WTC11 (cell line): ENCODE measurements at places on chromosomes 7 and 10. TPM values are rescaled to one million over a fixed set of nuclear protein-coding genes. Genes with fewer than 3 reads are reported as not detected.

DNA sequence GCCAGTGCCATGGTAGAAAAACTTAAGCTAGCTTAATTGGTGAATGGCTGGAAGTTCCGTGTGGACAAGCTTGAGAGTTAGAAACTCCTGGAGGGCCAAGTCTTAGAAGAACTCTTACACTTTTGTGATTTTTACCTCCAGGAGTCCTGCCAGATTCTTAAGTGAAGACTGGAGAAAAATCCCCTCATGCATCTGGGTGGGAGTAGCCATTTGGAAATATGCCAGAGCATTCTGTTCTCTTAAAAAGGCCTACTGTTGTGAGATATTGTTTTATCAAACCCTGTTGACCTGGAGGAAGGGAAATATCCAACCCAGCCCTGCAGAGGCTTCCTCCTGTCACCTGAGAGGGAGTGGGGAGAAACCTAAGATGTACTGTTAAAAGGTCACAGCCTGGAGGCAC is 17.6 kb upstream of the MCM10 start:
- no peak overlapping the region for H3K27ac ChIP-seq
- no peaks in the 10 kb centered on the region; the same call in 1 of the 2 replicates for H3K27me3 ChIP-seq
- no peak for DNase-seq

DNA sequence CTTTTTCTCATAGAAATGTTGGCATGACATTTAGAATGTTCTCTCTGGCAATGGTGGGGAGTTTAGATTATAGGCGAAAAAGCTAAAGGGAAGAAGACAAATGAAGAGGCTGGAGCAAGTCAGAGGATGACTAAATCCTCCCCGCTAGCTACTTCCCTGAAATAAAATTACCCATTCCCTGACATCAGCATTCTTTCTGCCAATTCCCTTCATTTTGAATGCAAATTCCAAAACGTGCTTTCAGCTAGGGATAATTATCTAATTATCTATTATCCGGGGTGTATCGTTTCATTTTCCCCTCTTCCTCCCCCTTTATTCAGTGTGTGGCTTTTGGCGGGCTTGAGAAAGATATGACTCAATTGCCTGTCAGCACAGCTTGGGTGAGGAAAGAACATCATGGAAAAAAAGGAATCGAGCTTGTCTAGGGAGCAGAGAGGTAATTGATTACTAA is 672.3 kb downstream of the TNS3 start:
- no peaks in the 10 kb centered on the region; the same call in 1 of the 2 replicates for H3K27me3 ChIP-seq
- no peak for DNase-seq
- no peaks in the 10 kb centered on the region; the same call in 1 of the 2 replicates for H3K4me1 ChIP-seq
- H3K4me3 ChIP-seq: no peak overlapping the region
- no peaks in the 10 kb centered on the region for H3K36me3 ChIP-seq

- H3K4me1 ChIP-seq: peaks cover 13% of the 10 kb centered on the region
- H3K36me3 ChIP-seq: no peaks in the 10 kb centered on the region; the same call in 1 of the 2 replicates
- no peak overlapping the region for H3K4me3 ChIP-seq
- DNase-seq: no peak
- no peaks in the 10 kb centered on the region for H3K27me3 ChIP-seq
- no peak overlapping the region for H3K27ac ChIP-seq
Observed at GRCh38 chr7:30332549-30332948, 48.2 kb downstream of the ZNRF2 start.

DNA sequence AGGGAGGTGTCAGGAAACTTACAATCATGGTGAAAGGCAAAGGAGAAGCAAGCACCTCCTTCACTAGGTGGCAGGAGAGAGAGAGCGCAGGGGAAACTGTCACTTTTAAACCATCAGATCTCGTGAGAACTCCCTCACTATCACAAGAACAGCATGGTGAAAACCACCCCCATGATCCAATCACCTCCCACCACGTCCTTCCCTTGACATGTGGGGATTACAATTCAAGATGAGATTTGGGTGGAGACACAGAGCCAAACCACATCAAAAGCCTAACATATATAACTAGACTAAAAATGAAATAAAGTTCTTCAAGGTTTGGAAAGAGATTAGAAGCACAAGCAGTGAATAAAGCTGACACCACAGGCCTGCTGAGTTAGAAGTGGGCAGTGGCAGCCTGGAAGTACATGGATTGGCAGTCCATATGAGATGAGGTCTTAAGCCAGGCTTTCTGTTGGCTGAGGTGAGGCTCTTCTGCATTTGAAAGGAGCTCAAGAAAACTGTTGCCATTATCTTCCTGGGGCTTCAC is 96.4 kb upstream of the MDFIC start:
- H3K27ac ChIP-seq: peak overlapping the region; percentile 91
- no peaks in the 10 kb centered on the region for H3K27me3 ChIP-seq
- DNase-seq: peak; percentile 29
- H3K36me3 ChIP-seq: peaks cover 16% of the 10 kb centered on the region

UTF1 gene
- total RNA-seq: 140 to 196 TPM (median 143 TPM) in 3 replicates

DNA sequence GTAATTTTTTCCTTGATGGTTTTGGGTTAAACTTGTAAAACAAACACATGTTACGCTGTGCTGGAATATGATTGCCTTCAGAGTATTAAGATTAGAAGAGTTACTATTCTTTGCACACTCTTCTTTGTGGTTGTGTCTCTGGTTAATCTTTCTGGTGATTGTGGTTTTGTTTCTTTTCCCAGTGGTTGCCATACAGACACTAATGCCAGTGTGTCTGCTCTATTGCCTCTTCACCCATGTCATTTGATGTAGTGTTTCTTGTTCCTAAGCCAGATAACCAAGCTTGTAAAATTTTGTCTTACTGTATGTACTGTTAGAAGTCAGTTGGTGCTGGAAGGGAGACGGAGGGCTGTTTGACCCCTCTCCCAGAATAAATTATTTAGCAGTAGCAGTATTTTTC is 124.8 kb downstream of the PHTF2 start:
- no peak overlapping the region for H3K27ac ChIP-seq
- no peak for DNase-seq
- no peaks in the 10 kb centered on the region for H3K27me3 ChIP-seq
- no peaks in the 10 kb centered on the region for H3K4me1 ChIP-seq

- DNase-seq: no peak
- no peak overlapping the region for H3K4me3 ChIP-seq
- H3K36me3 ChIP-seq: no peaks in the 10 kb centered on the region
- no peak overlapping the region for H3K27ac ChIP-seq
- H3K4me1 ChIP-seq: peaks cover 7% of the 10 kb centered on the region
Observed at GRCh38 chr7:538764-539685, 19.4 kb upstream of the PDGFA start.

DHX32 gene
- total RNA-seq: 22.7 to 28.0 TPM (median 25.6 TPM) in 3 replicates

- no peaks in the 10 kb centered on the region for H3K36me3 ChIP-seq
- no peaks in the 10 kb centered on the region for H3K27me3 ChIP-seq
- no peaks in the 10 kb centered on the region; the same call in 1 of the 2 replicates for H3K4me1 ChIP-seq
- no peak overlapping the region for H3K4me3 ChIP-seq
Observed at GRCh38 chr7:11252011-11252607, 278.4 kb downstream of the PHF14 start.

GRCh38 chr10:75276069-75276872 is 40.5 kb upstream of the COMTD1 start:
- no peak overlapping the region for H3K27ac ChIP-seq
- peaks cover 6% of the 10 kb centered on the region for H3K27me3 ChIP-seq
- no peak overlapping the region for H3K4me3 ChIP-seq
- peak; percentile 27 for DNase-seq

GRCh38 chr10:65931291-65932070 is 994.4 kb upstream of the LRRTM3 start:
- no peaks in the 10 kb centered on the region for H3K27me3 ChIP-seq
- H3K27ac ChIP-seq: peak overlapping the region; percentile 8; the same call in 1 of the 2 replicates
- peaks cover 14% of the 10 kb centered on the region for H3K4me1 ChIP-seq

DNA sequence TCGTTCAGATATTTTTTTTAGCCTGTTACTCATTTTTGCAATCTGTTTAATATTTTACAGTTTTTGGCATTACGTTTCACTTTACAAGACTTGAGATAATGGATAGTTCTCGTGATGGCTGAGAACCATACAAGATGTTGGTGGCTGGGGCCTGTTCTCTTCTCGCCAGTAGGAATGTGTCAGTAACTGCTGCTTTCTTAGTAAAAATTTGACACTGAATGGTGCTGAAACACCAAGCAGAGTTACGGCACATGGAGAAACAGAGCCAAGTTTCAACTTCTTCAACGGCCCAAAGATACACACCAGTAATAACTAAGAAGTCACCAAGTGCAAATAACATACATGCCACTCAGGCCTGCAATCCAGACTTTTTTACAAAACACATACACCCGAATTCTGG is 130.4 kb downstream of the NRP1 start:
- H3K36me3 ChIP-seq: no peaks in the 10 kb centered on the region
- DNase-seq: no peak
- no peak overlapping the region for H3K4me3 ChIP-seq
- no peaks in the 10 kb centered on the region for H3K27me3 ChIP-seq
- no peak overlapping the region for H3K27ac ChIP-seq

GRCh38 chr7:133853706-133854276 is 273.3 kb upstream of the LRGUK start:
- H3K4me1 ChIP-seq: peaks cover 9% of the 10 kb centered on the region
- no peaks in the 10 kb centered on the region for H3K27me3 ChIP-seq
- 0 out of 2 replicates have a peak, but pooled peaks cover 3% of the 10 kb centered on the region for H3K36me3 ChIP-seq
- DNase-seq: peak; percentile 55
- no peak overlapping the region for H3K4me3 ChIP-seq
- H3K27ac ChIP-seq: no peak overlapping the region

GRCh38 chr10:34080485-34081346 is 734.4 kb downstream of the PARD3 start:
- H3K36me3 ChIP-seq: no peaks in the 10 kb centered on the region
- H3K4me1 ChIP-seq: no peaks in the 10 kb centered on the region
- no peak for DNase-seq
- H3K27me3 ChIP-seq: no peaks in the 10 kb centered on the region

NOS3 gene
- total RNA-seq: 5.7 to 7.0 TPM (median 6.6 TPM) in 3 replicates

GRCh38 chr7:142812437-142813215 is 41.9 kb downstream of the PRSS2 start:
- H3K36me3 ChIP-seq: no peaks in the 10 kb centered on the region
- H3K4me1 ChIP-seq: peaks cover 60% of the 10 kb centered on the region
- peak overlapping the region; percentile 41 for H3K4me3 ChIP-seq
- H3K27me3 ChIP-seq: peaks cover 12% of the 10 kb centered on the region

ZMYND11 gene
- total RNA-seq: 19.2 to 22.3 TPM (median 19.7 TPM) in 3 replicates

DNA sequence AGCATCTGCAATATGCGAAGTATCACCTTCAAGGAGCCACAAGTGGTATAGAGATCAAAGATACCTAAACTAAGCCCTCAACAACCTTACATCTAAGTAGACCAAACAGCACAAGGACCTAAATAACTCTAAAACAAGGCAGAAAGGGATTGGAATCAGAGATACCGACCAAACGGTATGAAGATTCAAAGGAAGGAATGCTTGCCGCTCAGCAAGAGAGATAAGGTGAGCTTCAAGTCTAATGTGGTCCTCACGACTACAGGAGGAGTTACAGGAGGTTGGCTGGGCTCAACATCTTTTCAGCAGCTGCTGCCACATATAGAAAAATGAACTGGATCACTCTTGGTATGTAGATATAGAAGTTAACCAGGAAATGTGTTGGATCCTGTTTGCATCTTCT is 11.6 kb downstream of the ABLIM1 start:
- H3K36me3 ChIP-seq: no peaks in the 10 kb centered on the region
- no peak for DNase-seq
- no peaks in the 10 kb centered on the region for H3K27me3 ChIP-seq

GRCh38 chr10:68133523-68133922 is 24.2 kb downstream of the MYPN start:
- no peak overlapping the region for H3K27ac ChIP-seq
- DNase-seq: no peak
- H3K36me3 ChIP-seq: no peaks in the 10 kb centered on the region
- H3K4me3 ChIP-seq: no peak overlapping the region

OR6V1 gene
- not detected in 3 replicates for total RNA-seq

IKZF1 gene
- 1.9 to 2.4 TPM (median 2.3 TPM) in 3 replicates for total RNA-seq

SEMA3E gene
- 0.76 to 2.5 TPM (median 1.5 TPM) in 3 replicates for total RNA-seq

- no peaks in the 10 kb centered on the region for H3K36me3 ChIP-seq
- H3K4me3 ChIP-seq: no peak overlapping the region
- H3K4me1 ChIP-seq: no peaks in the 10 kb centered on the region
- peaks cover 75% of the 10 kb centered on the region for H3K27me3 ChIP-seq
- H3K27ac ChIP-seq: no peak overlapping the region
Observed at GRCh38 chr7:91344911-91345310, 80.7 kb downstream of the FZD1 start.

- H3K27me3 ChIP-seq: no peaks in the 10 kb centered on the region
- H3K4me1 ChIP-seq: 0 out of 2 replicates have a peak, but pooled peaks cover 4% of the 10 kb centered on the region
- peaks cover 8% of the 10 kb centered on the region for H3K36me3 ChIP-seq
- DNase-seq: no peak
Observed at GRCh38 chr7:66326501-66327215, 121.5 kb downstream of the TPST1 start.

INMT gene
- total RNA-seq: 3.5 to 5.6 TPM (median 4.4 TPM) in 3 replicates

- DNase-seq: no peak
- H3K27ac ChIP-seq: peak overlapping the region; percentile 91
- H3K4me3 ChIP-seq: peak overlapping the region; percentile 91
- peaks cover 12% of the 10 kb centered on the region for H3K4me1 ChIP-seq
- no peaks in the 10 kb centered on the region; the same call in 1 of the 2 replicates for H3K27me3 ChIP-seq
Observed at GRCh38 chr7:134985894-134986362, 380 bp upstream of the AGBL3 start.

DNA sequence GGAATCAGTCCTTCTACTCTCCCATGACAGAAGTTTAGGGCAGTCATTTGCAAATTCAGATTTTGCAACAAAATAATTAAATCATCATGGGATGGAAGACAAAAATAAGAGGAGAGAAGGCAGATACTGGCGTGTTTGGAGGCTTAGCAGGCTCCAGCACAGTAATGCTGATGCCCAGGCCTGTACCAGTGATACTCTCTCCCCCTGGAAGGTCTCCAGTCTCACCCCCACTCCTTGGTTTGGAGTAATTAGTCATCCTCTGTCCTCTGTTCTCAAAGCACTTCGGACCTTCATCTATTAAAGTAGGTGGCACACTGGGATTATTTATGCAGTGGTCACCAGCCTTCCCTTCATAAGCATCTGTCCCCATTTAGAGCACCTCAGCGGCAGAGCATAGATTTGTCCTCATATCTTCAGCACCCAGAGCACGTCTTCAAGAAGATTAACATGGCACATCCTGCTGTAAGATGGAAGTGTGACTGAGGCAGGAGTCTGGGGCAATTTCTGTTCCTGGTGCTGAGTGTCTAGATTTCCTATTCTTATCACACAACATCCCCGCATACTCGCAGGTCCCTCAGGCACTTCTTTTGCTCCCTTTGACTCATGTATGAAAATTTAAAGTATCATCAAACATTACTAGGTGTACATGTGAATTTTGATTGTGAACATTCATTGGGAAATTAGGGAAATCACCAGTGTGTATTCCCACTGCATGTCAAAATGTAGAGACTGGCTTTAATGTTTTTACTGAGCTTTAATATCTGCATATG is 31.3 kb upstream of the TRIL start:
- H3K4me1 ChIP-seq: peaks cover 37% of the 10 kb centered on the region
- H3K27ac ChIP-seq: no peak overlapping the region
- no peaks in the 10 kb centered on the region for H3K36me3 ChIP-seq
- no peaks in the 10 kb centered on the region for H3K27me3 ChIP-seq
- H3K4me3 ChIP-seq: no peak overlapping the region

GRCh38 chr7:18583305-18583704 is 87.8 kb downstream of the HDAC9 start:
- no peak for DNase-seq
- H3K4me3 ChIP-seq: no peak overlapping the region
- no peaks in the 10 kb centered on the region for H3K36me3 ChIP-seq
- H3K27me3 ChIP-seq: no peaks in the 10 kb centered on the region

DRGX gene
- not detected in 3 replicates for total RNA-seq

NAT16 gene
- total RNA-seq: 0.32 to 0.62 TPM (median 0.39 TPM) in 3 replicates

PNLIPRP3 gene
- not detected in 3 replicates for total RNA-seq

GRCh38 chr10:62048470-62048869 is 147.0 kb downstream of the ARID5B start:
- H3K27me3 ChIP-seq: no peaks in the 10 kb centered on the region; the same call in 1 of the 2 replicates
- H3K36me3 ChIP-seq: peaks cover 3% of the 10 kb centered on the region; the same call in 1 of the 2 replicates
- no peak for DNase-seq
- no peak overlapping the region for H3K27ac ChIP-seq
- peaks cover 74% of the 10 kb centered on the region for H3K4me1 ChIP-seq
